ENCODE measurements at places on chromosomes 12 and 14.

GRCh38 chr12:8033153-8034044 is 883 bp downstream of the FOXJ2 start:
- DNase-seq = no peak

DNA sequence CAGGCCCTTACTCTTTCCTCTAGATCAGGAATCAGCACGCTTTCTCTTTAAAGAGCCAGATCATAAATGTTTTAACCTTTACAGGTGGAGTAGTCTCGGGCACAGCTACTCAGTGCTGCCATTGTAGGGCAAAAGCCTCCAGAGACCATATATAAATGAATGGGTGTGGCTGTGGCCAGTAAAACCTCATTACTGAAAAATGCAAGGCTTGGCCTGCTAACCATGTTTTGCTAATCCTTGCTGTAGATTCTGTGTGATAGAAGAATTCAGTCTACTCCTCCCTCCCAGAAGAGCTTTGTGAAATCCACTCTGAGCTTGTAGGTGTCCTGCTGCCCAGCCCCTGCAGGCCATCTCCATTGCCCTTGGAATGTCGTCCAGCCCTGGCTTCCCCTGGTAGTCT is 58.1 kb downstream of the HSP90AA1 start:
- no peak for DNase-seq

GRCh38 chr12:110039085-110039807 is 9.1 kb downstream of the C12orf76 start:
- DNase-seq = peak; percentile 93

GRCh38 chr12:89228491-89228890 is 123.8 kb downstream of the DUSP6 start:
- no peak for DNase-seq

DNA sequence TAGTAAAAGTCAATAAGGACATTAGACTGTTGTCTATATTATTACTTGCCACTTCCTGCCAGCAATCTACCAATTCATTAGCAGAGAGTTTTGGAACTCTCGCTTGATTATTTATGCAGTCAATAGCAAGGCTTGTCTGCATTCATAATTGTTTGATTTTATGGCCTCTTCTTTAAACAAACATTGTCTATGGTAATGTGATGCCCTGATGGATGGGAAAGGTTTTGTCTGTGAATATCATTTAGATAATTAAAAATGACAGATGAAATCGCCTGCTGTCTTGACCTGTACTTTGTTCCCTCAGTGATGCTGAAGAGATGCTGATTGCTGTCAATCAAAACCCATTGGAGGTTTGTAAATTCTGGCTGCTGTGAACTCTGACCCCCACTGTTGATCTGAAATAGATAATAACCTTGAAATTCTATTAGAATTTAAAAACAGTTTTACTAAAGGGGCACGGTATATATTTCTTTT is 455.3 kb downstream of the NPAS3 start:
- no peak for DNase-seq

DNA sequence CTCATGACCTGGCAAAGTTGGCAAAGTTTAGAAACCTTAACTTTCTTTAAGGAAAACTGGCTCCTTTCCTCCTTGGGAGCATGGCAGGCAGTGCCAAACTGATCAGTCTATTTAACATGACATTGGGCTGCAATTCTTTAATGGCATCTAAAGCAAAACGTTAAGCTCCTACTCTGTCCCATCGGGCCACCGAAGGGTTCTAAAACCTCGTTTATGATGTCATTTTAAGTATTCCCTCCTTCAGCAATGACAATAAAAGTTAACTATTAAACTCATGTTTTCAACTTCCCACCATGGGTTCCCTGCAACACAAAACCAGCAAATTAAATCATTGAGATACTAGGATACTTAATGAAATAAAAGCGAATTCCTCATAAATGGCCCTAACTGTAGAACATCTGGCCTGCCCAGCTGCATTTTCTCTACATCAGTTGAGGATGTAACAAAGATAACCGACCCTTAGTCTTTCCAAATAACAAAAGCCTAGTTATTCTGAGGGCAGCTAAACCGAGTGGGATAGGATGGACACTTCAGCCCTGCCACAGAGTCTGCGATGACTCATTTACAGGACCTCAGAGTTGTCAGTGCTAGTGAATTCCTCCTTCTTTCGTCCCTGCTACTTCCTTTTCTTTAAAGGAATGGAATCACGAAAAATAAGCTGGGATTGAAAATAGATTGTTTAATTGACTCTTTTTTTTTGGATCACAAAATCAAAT is 34.5 kb upstream of the RIC8B start:
- DNase-seq = no peak

GRCh38 chr12:68508576-68508975 is 102.1 kb upstream of the RAP1B start:
- no peak for DNase-seq

- DNase-seq = no peak
These were observed 84.6 kb upstream of the DYNC1H1 start for GRCh38 chr14:101879529-101880336.

DNA sequence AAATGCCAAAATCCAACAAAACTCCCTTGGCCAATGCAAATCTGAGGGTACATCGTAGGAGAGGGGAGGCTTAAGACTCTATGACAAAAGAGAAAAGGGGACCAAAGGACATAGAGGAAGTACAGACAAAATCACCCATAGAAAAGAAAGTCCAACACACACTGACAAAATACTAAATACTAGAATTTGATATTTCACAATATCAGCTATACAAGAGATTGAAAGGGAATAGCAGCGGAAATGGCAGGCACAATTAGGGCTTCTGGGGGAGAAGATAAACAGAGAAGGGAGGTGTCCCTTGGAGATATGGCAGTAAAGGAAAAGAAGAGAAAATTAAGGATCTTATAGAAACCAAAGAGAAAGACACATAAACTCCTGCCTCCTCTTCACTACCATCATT is 29.0 kb downstream of the ATP2B1 start:
- no peak for DNase-seq

DNA sequence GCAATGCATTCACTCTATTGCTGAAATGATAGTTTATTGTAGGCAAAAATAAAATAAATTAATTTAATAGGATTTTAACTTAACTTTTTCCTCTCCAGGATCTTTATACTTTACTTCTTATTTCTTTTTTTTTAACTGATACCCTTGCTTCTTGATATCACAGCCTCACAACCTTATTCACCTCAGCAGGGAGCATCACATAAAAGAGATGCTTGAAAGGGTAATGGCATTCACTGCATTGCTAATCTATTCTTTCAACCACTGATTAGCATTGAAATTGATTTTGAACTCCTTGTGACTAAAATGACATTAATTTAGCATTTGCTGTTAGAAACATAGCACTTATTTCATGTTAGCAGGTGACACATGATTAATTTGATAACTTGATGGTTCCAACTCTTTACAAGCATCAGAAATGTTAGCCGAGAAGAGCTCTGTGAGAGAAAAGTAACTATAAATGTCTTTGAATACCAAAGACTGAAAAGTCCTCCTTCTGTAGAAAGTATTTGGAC is 689.5 kb upstream of the MGAT4C start:
- no peak for DNase-seq

GRCh38 chr14:102731871-102732800 is 45.1 kb upstream of the TRAF3 start:
- DNase-seq = no peak

DNA sequence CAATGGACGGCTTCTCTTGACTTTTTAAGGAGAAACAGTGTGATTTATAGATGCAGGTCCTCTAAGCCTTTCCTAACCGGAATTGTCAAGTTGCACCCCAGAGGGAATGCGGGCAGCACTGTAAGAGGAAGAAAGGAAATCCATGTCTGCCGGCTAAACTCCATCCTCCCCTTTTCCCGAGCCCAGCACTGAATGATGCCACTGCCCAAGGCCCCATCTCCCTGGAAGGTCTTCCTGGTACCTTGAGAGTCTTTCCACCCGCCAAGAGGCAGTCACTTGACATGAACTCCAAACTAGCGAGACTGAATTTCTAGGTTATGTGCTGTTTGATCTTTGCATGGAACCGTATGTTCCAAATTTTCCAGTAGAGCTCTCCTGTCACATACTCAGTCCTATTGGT is 313.4 kb upstream of the FKBP4 start:
- DNase-seq = no peak

DNA sequence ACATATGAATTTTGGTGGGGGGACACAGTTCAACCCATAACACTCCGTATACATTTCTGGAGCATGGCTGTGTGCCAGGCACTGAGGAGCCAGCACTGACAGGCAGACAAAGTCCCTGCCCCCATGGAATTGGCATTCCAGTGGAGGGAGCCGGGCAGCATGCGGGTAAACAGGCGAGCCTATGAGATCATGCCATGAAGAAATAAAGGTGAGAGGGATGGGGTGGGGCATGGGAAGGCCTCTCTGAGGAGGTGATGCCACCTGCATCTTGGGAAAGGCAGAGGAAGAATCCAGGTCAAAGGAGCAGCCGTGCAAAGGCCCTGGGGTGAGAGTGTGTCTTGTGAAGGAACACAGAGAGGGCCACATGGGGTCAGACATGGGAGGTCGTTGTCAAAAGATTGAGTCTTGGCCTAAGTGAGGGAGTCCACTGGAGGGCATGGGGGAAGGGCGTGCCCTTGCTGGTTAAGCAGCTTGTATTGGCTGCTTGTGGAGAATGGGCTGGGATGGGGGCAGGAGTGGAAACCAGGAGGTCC is 3.6 kb downstream of the OTUB2 start:
- no peak for DNase-seq

All from epithelial cell of proximal tubule (primary cell).